ENCODE measurements at places on chromosomes 2 and 18. TPM values are rescaled to one million over a fixed set of nuclear protein-coding genes. Genes with fewer than 3 reads are reported as not detected.
A peak's percentile ranks its signal among the peaks of the same experiment; 100 is the strongest.

The GULP1 gene
- total RNA-seq = not detected

GRCh38 chr2:223822818-223823217 is 14.6 kb downstream of the AP1S3 start:
- DNase-seq = no peak

DNA sequence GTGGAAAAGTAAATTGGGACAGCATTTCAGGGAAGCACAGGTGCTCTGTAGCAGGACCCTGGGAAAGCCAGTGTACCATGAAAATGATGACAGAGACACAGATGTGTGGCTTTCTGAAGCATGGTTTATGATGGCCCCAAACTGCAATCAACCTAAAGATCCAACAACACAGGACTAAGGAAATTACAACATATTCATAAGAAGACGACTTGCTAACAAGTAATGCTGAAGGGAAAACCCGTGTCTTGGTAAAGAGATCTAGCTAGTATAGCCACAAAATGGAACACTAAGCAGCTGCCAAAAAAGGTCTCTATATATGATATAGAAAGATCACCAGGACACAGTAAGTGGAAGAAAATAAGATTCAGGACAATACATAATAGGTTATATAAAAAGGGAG is 53.2 kb downstream of the UXS1 start:
- no peak for DNase-seq

The CEP68 gene
- 20.5 TPM for total RNA-seq

The DLX1 gene
- not detected for total RNA-seq

GRCh38 chr2:46298522-46299353 is 1.5 kb downstream of the EPAS1 start:
- DNase-seq = peak; percentile 53

DNA sequence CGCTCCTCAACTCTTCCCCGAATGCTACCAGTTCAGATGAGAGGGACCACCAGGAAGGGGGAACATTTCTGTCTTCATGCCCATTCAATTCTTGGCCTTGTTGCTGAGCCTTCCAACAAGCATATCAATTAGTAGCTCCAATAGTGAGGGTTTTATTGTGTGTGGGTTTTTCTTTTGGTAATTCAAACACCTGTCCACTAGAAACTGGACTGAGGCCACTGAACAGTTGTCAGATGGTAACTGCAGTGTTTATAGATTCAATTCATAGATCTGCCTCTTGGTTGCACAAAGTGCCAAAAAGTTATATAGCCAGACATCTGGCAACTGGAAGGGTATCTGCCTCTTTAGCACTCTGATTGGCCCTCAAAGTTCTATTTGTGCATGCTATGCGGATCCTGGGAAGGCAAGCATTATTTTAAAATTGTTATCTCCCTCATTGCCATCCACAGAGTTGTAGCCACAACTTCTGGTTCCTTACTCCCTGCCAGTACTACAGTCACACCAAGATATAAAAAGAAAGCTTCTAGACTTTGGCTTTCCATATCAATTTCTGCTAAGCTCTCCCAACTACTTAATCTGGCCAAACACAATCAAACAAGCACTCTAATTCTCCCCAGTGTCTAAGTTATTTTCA is 83.3 kb upstream of the ZNF521 start:
- no peak for DNase-seq

DNA sequence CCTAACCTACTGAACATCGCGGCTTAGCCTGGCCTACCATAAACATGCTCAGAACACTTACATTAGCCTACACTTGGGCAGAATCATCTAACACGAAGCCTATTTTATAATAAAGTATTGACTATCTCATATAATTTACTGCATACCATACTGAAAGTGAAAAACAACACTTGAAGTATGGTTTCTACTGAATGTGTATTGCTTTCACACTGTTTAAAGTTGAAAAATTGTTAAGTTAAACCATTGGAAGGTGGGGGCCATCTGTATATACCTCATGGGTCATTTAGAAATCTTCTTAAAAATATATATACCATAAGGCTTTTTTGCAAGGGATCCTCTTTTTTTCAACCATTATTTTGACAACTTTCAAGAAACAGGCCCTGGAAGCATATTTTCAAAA is 16.5 kb downstream of the RNF149 start:
- DNase-seq = no peak

GRCh38 chr2:74003494-74004211 is 18.9 kb downstream of the TET3 start:
- DNase-seq = no peak

- DNase-seq = no peak
These were observed 56.5 kb downstream of the ACAA2 start for GRCh38 chr18:49756671-49757362.

The ZNF512 gene
- total RNA-seq = 12.4 TPM

The XDH gene
- not detected for total RNA-seq

DNA sequence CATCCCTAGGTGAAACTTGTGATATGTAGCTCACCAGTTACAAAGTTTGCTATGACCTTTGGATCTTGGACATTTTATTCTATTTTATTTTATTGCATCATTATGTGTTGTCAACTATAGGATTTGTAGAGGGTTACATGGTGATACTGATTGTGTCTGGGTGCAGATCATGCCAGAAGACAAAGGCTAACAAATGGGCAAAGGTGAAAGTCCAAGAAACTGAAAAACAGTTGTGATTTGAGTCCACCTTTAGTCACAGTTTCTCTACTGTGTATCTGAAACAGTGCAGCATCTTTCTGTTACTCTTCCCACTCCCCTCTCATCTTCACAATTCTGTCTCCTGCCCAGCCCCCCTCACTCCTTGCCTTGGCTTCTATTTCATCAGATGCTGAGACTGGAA is 111.9 kb upstream of the LYPD6 start:
- DNase-seq = no peak

DNA sequence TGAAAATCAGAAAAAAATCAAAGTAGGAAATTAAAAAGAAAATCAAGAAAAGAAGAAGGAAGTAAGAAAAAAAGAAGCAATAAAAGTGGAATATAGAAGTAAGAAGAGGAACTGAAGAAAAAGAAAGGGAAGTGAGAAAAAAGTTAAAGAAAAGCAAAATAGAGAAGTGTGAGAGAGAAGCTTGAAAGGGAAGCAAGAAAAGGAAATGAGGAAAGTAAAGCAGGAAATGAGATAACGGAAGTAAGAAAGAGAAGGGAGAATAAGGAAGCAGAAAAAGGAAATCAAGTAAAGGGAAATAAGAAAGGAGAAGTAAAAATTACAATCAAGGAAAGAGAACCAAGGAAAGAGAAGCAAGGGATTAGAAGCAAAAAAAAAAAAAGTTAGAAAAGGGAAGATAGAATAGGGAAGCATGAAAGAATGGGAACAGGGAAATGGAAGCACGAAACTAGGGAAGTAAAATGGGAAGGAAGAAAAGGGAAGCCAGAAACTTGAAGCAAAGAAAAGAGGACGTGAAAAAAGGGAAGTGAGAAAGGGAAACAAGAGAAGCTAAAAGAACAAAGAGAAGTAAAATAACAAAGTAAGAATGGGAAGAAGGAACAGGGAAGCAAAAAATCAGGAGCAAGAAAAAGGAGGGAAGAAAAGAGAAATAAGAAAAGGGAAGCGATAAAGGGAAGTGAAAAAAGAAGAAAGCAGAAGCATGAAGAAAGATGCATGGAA is 243.3 kb upstream of the NCKAP5 start:
- no peak for DNase-seq

DNA sequence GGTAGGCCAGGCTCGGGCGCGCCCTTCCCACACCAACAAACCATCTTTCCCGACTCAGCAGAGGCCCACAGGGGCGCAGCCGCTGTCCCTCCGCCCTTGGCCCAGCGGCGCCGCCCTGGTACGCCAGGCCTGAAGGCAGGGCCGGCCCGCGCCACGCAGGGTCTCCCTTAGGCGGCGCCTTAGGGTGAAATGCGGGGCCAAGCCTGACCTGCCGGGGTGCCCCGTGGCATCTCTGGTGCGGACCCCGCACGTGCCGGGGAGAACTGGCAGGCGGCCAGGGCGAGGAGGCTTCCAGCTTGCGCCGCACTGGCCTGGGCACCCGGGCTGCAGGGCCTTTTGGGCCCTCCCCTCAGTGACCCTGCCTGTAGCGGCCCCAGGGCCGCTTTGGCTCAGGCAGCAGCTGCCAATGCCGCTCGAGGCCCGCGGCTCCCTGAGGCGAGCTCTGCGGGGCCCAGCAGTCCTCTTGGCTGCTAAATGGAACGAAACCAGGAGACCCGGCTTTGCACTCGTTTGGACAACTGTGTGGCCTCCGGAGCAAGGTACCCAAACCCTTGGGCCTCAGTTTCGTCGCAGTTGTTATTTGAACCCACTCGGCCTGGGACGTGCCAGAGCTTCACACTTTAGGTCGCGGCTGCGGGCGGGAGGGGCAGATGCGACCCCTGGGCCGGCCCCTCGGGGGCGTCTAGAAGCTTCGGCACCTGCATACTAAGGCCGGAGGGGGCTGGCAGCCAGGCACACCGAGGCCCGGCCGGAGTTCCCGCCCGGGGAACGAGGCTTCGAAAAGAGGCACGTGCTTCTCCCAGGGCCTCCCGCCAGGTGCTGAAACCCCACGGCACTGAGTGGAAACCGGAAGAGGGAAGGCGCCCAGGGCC is 8.5 kb downstream of the OTX1 start:
- DNase-seq = no peak

DNA sequence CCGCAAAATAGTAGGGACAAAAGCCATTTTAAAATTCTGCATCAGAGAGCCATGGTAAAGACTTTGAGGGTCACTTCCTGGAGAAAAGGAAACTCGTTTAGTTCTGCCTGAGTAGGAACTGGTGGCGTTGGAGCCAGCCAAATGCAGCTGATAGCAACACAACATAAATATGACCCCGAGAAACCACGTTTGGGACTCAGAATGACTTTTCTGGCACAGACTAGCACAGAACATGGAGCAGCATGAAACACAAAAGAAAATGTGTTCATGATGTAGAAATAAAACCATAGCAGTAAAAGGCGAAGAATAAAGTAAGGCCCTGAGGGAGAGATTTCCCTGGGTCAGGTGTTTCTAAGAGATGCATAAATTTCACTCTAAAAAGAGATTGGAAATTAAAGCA is 149.2 kb upstream of the KLHL29 start:
- DNase-seq = no peak

- no peak for DNase-seq
These were observed 11.4 kb upstream of the MAP3K20 start for GRCh38 chr2:173064151-173064805.

- DNase-seq = no peak
These were observed 193.2 kb downstream of the CCDC85A start for GRCh38 chr2:56376699-56377665.

- no peak for DNase-seq
These were observed 62.5 kb downstream of the RHOB start for GRCh38 chr2:20509301-20509769.

DNA sequence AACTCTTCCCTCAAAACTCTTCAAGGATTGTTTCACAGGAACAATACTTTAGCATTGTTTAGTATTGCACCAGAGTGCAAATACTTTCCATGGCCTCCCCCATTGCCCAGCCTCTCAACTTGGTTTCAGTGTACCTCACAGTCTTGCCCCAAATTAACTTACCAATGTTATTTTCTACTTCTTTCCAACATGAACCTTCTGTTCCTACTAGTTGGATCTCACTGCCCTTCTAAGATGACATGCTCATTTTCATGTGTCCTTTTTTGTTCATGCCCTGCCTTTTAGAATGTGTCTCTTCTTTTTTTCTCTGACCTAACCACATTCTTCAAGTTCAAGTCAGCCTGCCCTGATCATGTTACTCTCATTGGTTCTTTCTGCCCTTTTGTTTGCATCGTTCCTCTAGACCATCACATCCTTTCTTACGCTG is 4.1 kb downstream of the SPATS2L start:
- DNase-seq = no peak

The CFAP210 gene
- 0.95 TPM for total RNA-seq

DNA sequence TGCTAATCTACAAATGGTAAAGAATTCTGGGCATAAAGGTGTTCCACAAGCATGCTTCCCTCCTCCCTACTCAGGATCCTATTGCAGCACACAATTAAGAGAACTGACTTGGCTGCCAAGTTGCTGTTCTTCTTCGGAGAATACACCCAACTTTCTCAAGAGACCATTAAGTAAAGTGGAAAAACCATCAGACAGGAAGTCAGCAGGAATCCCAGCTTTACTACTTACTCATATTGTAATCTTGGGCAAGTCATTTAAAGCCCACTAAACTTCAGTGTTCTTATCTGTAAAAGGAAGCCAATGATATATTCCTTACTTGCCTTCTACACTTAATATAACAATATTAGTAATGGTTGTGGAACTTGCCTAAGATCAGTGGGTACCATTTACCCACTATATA is 37.8 kb downstream of the PSTPIP2 start:
- no peak for DNase-seq

- no peak for DNase-seq
These were observed 17.2 kb upstream of the LYPD6B start for GRCh38 chr2:149021271-149021719.

The ASAP2 gene
- total RNA-seq = not detected

The SGPP2 gene
- 0.69 TPM for total RNA-seq

DNA sequence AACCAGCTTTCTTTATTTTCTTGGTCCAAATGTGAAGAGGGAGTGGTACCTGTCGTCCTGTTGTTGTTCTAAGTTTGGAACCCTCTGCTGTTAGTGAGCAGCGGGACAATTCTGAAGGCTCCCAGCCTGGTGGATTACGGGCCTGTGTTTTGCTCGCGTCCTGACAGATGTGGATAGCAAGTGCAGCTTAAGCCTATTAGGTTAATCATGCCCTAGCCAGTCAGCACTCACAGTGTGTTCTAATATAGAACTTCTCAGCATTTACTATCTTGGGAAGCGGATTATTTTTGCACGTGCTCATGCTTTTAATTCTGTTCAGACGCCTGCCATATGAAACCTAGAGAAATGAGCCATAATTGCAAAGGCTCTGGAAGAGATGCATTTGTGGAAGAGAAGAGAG is at the start of gene PCARE:
PCARE (minus strand) TSS at position 113 of the 400 bp plus-strand sequence. CDS start 262 bp downstream, outside the sequence.
- DNase-seq = no peak

- no peak for DNase-seq
These were observed 44.9 kb downstream of the CFAP210 start for GRCh38 chr2:169649278-169649677.

The DNAJC27 gene
- total RNA-seq = 18.9 TPM

- no peak for DNase-seq
These were observed 327.0 kb upstream of the CDH7 start for GRCh38 chr18:65423776-65424175.

DNA sequence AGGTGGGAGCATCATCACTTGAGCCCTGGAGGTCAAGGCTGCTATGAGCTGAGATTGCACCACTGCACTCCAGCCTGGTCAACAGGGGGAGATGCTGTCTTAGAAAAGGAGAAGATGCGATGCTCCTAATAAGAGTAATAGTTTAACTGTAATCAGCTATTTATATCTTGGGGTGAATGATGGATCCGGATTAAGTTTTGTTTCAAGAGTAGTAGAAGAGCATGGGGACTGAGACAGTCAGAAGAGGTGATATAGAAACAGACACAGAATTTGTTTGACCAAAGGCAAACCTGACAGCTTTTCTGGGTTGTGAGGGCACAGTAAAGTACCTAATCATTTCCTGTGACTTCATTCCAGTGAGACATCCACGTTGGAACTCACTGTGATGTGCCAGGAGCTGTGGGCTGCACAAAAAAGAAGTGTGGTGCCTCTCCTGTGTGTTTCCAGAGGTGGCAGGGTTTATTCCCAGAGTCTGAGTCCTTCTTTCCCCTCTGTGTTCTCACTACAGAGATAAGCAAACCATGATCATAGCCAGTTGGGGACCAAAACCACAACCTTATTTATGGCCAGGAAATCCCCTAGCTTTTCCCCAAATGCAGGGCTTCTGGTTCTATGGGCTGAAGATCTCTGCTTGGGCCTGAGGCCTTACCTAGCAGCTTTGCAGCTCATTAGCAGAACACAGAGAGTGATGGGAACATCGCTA is 113.7 kb downstream of the XRCC5 start:
- DNase-seq = peak; percentile 34

GRCh38 chr2:3324036-3324386 is 53.6 kb downstream of the EIPR1 start:
- DNase-seq = no peak

Data from CD8-positive, alpha-beta T cell (primary cell).